ENCODE measurements at places on chromosomes 2 and 18. TPM values are rescaled to one million over a fixed set of nuclear protein-coding genes. Genes with fewer than 3 reads are reported as not detected.

The PRKAG3 gene
- not detected for total RNA-seq

The MAPK4 gene
- 14.5 TPM for total RNA-seq

The MORN2 gene
- 9.4 TPM for total RNA-seq

- DNase-seq, result no peak
These were observed 6.1 kb downstream of the ARPC2 start for GRCh38 chr2:218223046-218223445.

DNA sequence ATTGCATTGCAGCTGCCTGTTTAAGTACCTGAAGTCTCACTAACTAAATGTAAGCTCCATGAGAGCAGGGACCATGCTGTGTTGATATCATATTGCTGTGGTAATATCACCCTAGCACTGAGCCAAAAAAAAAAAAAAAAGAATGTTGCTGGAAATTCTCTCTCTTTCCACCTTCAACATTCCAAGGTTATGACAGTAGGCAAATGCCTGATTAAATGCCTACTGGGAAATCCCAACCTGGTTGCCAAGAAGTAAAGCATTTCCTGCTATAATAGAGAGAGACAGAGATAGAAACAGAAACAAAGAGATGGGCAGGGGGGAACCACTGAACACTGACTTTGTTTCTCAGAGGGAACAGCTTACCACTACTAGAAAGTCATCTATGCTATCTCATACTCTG is 1604.2 kb downstream of the LRP1B start:
- DNase-seq, result no peak

DNA sequence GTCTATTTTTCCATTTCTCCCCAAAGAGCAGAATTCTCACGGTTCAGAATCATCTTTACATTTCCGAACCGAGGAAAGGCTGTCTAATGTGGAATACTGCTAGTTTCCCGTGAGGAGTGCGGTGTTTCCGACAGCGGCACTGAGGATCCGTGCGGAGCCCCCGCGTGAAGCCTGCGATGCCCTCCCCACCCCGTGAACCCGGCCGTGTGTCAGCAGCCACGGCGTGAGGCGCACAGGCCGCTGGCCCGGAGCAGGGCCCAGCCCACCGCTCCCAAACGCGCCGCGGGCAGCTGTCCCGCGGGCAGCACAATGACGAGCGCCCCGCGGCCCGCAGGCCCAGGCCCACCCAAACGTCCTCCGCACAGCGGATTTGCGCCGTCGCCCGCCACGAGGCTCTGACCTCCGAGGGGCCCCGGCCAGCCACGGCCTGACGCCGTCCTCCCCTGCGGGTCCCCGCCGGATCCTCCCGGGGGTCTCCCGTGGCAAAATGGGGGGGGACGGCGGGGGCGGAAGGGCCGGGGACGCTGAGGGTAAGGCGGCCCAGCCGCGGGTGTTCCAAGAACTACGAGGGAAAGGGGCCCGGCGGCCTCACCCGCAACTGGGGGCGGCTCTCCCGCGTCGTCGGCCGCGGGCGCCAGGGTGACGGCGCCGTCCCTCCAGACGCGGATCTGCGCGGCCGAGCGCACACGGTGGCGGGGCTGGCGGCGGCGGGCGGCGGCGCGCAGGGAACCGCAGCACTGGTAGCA is 796 bp downstream of the SPIRE1 start:
- DNase-seq, result no peak

The UGT1A9 gene
- total RNA-seq, result not detected

All from esophagus muscularis mucosa (tissue), 4 donors.